ENCODE measurements at places on chromosomes 6 and 20.

- no peak for DNase-seq
Observed at GRCh38 chr20:34045930-34046725, 52.4 kb downstream of the RALY start.

DNA sequence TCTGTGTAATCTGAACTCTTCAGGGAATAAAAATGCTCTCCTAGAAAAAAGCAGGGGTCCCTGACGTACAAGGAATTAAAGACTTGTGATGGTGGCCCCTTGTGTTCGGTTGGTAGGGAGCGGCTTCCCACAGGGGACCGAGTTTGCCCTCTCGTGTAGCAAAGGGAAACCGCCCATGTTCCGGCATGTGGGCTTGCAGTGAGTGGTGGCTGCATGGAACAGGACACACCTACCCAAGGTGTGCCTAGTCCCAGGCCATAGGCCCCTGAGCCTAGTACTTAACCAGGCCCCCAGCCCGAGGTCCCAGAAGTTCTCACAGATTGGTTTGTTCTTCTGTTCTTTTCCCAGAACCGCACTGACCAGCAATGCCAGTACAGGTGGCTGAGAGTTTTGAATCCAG lies 15.5 kb downstream of the MYBL2 start:
- no peak for DNase-seq

- no peak for DNase-seq
Observed at GRCh38 chr6:502761-503160, 111.2 kb downstream of the IRF4 start.

GRCh38 chr20:8423482-8423881 lies 291.4 kb downstream of the PLCB1 start:
- no peak for DNase-seq

DNA sequence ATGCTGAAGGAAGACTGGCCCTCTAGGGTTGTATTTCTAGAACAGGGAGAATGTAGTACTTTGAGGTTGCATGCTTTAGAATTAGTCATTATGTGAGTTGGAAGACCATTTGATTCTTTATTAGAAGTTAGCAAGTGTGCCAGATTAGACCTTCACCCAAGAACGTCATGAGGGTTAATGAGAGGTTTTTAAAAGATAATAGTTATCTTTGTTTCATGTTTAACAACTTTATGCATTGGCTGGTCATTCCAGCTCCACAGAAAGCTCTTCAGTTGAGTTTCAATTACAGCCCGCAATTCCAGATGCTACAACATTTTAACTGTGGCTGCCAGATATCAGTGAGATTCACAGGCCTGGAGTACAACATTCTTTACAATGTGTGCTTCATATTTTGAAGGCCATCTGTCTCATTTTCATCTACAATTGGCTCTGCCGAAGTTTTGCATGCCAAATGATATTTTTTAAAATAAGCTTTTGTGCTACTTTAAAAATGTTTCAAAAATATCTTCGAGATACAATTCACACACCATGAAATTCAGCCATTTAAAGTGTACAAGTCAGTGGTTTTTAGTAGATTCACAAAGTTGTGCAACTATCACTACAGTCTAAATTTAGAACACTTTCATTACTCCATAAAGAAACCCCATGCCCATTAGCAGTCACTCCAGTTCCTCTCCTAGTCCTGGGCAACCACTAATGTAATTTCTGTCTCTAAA lies 61.1 kb upstream of the FBXO30 start:
- DNase-seq = no peak

DNA sequence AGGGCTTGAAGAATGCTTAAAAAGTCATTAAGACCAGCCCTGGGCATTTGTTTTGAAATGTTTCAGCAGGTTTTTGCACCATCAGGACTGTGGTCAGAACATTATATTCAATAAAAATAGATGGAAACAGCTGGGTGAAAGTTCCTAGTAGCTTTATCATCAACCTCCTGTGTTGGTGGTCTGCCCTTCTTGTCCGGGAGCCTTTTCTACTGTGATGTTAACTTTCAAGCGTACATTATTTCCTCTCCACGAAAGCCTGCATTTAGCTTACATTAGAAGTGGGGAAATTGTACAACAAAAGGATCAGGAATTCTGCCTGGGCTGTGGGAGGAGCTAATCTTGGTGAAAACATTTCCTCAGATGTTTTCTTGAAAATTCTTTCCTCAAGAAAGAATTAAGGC lies 71.1 kb downstream of the LAMA4 start:
- DNase-seq = no peak

GRCh38 chr6:132751306-132751705 lies 6.4 kb downstream of the VNN2 start:
- DNase-seq = no peak

GRCh38 chr6:3337521-3338350 lies 79.0 kb downstream of the PSMG4 start:
- DNase-seq = no peak

- DNase-seq = no peak
Observed at GRCh38 chr6:2616811-2617210, 133.9 kb downstream of the MYLK4 start.

DNA sequence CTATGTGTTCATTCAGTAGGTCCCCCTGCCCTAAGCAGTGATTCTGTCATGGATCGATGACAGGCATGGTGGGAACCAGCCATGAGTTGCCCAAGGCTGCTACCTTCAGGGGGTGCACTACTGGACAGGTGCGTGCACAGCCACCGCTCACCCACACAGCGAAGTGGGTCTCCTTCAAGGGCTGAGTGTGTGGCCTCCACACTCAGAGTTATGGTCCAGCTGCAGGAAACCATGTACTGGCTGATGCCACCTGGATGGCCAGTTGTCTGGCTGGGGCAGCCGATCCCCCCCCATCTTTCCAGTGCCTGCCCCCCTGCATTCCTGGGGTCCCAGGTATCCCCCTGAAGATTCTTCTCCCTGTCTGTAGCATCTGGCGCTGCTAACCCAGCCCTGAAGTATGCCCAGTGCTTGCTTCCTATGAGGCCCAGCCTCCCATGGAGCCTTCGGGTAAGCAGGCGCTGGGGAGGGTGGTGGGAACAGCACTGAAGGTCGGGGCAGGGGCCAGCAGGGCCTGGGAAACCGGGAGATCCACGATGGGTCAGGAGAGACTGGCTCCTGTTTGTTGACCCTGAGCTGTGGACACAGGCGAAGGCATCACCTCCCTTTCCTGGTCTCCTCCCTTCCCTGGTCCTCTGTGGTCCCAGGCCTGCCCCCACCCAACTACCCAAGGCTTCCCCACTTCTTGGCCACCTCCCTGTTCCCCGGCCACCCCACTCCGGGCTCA lies 106.0 kb downstream of the VEGFA start:
- no peak for DNase-seq

DNA sequence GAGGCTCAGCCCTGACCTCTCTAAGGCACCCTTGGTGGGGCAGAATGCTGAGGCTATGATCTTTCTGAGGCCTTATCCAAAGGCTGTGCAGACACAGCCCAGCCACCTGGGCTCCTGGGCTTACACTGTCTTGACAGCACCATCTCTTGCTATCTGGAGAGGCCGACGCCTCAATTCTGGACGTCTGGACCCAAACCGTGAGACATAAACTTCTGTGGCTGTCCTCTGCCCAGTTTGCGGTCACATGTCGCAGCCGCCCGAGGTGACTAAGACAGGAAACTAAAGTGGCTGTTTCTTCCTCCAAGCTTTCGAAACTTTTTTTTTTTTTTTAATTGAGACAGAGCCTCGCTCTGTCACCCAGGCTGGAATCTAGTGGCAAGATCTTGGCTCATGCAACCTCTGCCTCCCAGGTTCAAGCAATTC lies 49.3 kb downstream of the PRR18 start:
- peak; percentile 19 for DNase-seq

- DNase-seq = no peak
Observed at GRCh38 chr6:140663772-140664171, 1289.3 kb upstream of the CITED2 start.

GRCh38 chr6:26223650-26224546 lies 136.7 kb downstream of the HFE start:
- DNase-seq = peak; percentile 55

DNA sequence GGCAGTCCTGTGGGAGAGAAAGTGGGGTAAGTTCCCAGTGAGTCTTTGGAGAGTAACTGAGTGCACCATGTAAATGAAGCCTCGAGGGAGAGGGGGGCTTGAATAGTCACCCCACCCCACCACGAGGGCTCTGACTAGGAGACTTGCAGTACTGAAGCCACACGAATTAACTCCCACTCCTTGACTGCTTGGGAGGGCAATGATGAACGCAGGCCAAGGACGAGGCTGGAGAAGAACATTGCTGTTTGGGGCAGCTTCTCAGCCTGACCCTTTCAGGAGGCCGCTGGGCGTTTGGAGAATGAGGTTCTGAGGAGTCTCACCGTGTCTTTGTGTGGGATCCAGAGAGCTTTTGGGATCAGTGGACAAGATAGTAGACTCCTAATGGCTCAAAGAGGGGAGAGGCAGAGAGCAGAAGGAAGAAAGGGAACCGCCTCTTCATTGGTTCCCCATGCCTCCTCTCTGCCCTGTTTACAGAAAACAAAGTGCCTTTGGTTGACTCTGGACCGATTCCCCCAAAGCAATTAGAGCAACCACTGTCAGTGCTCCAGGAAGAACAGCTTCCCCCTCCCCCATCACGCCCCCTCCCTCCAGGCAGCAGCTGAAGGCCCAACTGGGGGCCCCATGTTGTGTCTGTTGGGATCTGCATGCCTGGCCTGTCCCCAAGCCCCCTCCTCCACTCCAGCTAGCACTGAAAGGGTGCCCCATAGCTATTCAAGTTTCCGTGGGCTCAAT lies 41.7 kb upstream of the CDKN1A start:
- DNase-seq = no peak

GRCh38 chr20:54335299-54335698 lies 127.4 kb downstream of the PFDN4 start:
- no peak for DNase-seq

DNA sequence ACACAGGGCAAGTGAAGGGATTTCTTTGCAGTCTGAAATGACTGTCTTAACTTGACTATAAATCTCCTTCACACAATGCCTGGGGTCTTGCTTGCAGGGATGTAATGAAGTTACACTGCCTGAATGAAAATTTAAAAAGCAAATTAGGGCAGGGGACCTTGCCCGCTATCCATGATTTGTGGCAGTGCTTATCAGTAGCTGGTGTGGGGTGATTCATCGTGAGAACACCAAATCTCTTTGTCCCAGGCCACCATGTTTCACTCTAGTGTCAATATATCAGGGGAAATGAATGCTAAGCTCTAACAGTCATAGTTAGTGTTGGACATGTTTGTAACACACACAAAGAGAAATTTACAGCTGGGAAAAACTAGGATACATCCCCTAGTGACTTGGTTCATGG lies 713.7 kb upstream of the EPHA7 start:
- DNase-seq = no peak

- DNase-seq = no peak
Observed at GRCh38 chr6:41622206-41622988, 15.9 kb upstream of the MDFI start.

- no peak for DNase-seq
Observed at GRCh38 chr20:10376270-10377075, 57.5 kb downstream of the MKKS start.

DNA sequence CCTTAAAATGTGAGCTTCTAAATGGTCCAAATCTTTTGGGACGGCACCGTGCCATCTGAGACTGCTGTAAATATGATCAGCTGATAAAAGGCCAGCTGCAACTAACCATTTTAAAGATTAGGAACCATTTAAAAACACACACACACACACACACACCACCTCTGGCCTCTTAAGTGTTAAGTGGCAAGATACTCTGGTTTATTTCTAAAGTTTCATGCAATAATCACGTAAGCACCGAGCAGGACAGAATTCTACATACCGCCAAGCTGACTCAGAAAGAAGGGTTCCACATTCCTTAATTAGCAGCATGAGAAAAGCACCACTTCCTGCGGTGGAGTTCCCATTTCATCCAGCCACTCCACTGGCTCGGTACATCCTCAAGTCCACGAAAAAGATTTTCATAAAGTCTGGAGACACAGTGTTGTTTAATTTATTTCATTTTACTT lies 17.8 kb upstream of the ZNF217 start:
- DNase-seq = no peak

- no peak for DNase-seq
Observed at GRCh38 chr20:916125-916799, at the start of gene ANGPT4. Gene ANGPT4 (minus strand): TSS chr20:916334. CDS start chr20:916214, 120 bp downstream.

GRCh38 chr6:156068881-156069280 lies 613.2 kb upstream of the NOX3 start:
- DNase-seq = no peak

DNA sequence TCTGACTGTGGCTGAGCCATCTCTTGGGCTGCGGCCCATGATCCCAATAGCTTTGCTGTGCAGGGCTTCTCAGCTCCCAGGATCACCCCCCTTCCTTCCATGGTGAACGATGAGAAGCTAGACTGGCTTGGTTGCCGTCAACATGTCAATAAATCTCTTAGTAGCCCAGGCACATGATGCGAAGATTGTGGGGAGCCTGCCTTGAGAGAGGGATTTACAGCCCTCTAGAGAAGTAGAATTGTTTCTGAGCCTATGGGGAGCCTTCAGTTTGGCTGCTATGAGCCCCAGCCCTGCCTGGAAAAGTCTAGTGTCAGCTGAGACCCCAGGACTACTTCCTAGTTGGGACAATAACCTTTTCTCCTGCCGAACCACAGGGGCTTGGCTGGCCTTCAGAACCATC lies 3.3 kb upstream of the PIGT start:
- no peak for DNase-seq
